ENCODE measurements at places on chromosomes 1 and 21.
A peak's percentile ranks its signal among the peaks of the same experiment; 100 is the strongest.

DNA sequence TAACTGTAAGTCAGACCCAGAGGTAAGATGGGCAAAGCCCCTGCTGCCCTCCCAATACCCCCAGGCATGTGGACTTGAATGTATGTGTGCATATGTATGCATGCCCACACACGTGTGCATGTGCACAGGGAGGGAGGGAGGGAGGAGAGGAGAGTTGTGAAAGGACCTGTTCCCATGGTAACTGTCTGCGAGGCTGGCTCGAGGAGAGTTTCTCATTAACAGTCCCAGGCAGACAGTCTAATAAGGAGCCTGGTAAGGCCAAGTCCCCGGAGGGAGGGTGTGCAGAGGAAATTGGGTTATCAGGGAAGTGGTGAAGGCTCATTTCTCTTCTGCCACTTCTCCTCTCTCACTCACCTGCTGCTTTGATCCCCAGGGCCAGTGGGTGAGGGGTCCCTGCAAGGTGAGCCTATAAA is 74.9 kb downstream of the NFASC start:
- no peak for DNase-seq

DNA sequence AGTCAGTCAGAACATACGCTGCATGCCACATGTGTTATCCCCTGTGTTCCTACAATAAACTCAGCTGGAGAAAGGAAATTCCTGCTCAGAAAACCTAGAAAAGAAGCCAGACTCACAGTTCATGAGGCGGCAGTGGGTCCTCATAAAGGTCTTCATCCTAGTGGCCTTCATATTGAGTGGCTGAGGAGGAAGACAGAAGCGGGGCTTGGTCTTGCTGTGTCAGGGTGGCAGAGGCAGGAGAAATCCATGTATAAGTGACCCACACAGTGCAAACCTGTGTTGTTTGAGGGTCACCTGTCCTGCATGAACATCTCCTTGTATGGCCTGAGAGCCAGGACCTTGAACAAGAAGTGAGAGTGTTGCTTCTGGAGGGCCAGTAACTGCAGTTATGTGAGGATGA is 4.0 kb upstream of the WNT3A start:
- no peak for DNase-seq

DNA sequence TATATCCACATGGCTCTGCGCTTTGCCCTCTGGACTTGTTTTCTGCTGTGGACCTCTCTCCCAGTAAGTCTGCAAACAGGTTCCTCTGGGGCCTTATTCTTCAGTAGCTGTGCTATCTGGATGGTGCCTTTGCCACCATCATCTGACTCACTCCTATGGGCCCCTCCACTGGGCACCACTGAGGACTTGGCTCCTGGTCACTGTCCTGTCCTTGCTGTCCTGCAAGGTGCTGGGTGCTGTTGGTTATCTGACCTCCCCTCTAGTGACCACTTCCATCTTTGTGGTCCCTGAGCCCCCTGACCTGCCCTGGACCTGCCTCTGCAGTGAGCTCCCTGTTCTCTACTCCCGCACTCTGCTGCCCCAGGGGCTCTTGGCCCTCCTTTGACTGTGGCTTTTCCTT is 6.7 kb downstream of the CNIH3 start:
- no peak for DNase-seq

- DNase-seq = peak; percentile 44
Observed at GRCh38 chr21:41167348-41168342, at the start of gene BACE2. Gene BACE2, plus strand, starts transcription at chr21:41168160. Its CDS starts 104 bp downstream, at chr21:41168264.
